ENCODE measurements at places on chromosomes 12 and 14.

DNA sequence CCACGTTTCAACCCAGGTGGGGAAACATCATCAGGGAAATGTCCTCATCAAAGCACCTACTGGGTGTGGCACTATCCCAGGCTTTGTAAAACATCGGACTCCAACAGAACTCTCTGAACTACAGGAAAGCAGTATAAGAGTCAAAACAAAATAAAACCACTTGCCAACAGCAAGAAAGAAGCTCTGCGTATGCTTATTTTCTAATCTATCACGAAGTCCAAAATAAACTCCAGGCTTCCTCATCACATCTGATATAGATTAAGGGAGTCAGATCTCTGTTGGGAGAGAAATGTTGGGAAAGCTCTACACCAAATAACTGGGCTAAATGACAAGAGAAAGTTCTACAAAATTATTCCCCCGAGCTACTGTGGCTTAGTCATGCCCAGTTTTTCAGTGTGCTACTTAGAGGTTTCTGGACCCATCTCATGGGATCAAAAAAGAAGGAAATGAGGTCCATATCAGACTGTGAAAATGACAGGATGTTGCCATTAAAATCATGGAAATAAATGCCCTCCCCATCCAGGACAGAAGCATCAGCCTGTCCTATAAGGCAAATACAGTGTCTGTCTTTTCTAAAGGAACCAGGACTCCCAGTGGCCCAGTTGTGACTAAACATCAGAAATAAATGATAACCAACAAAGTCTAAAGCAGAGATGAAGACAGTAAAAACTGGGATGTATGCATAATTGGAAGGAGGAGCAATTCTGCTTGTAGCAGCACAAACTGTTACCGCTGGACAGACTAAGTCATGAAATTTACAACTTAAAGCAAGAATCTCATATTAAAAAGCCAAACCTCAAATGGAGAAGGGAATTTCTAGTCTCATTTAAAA is 149.5 kb downstream of the STXBP6 start:
- DNase-seq = no peak

- DNase-seq = no peak
These were observed 1.2 kb downstream of the NCKAP5L start for GRCh38 chr12:49827051-49827400.

DNA sequence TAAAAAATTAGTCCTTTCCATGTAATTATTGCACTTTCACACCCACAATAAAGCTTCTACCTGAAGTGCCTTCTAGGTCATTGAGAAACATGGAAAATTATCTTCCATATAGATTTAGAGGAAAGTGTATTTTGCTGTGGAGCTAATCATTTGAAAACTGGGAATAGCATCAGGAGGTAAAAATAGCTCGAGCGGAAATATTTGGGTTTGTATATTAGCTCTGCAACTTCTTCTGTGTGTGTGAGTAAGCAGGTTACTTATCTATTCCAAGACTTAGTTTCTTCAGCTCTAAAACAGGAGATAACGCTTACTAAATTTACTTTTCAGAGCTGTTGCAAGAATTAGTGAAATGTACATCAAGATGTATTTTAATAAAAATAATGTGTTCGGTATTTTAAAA is 95.0 kb upstream of the MON2 start:
- DNase-seq = no peak

GRCh38 chr12:128791395-128792322 is 32.1 kb downstream of the SLC15A4 start:
- DNase-seq = no peak

DNA sequence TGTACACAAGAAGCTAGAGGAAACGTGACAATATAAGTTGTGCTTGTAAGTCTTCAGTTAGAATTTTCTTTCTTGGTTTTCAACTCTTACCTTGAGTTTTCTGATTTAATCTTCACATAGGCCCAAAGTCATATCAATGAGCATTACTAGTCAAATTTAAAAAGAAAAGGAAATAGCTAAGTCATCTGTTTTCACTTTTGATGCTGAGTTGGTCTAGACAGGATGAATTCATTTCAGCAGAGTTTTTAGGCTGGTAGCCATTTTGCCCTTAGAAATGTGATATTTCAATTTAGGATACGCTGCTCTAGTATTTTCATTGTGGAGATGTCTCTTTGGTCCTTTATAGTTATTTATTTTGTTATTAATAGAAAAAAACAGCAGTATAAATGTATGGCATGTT is 44.6 kb upstream of the KRAS start:
- DNase-seq = no peak

Data from NCI-H2081 (cell line).